Endodermal cell (in vitro differentiated cells): ENCODE measurements at places on chromosomes 1 and 21. TPM values are rescaled to one million over a fixed set of nuclear protein-coding genes. Genes with fewer than 3 reads are reported as not detected.

DNA sequence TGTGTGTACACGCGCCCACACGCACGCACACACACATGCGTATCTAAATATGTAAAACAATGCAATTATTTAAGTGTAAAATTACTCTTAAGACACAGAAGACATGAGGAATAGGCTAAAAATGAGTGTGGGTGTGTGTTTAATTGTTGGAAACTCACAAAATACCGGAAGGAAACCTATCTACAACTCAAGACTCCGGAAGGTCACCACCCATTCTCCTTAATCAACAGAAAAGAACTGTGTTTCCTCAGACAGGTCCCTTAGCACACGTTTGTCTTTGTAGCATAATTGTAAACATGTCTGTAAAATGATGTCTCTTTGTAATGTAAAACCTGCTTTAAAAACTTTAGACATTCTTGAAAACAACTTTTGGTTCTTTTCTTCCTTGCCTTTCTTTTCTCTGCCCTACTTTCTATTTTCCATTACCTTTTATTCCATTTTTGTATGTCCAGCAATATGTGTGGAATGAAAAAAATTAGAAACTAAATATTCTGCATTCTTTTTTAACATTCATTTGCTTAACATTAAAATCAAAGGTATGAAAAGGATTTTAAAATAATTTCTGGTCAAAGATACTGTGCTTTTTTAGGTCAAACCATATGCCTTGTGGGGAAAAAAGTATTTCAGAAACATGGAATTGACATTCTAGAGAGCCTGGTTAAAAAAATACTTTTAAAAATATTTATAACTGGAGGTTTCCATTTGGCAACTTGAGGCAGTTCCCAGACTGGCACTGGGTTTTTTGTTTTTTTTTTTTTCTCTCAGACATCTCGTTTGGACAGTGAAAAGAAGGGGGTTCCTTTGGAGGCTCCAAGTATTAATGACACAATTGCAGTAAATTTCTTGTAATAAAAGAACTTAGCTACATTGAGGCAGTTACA is 46.2 kb downstream of the ATP5PF start:
- no peak for DNase-seq
- no peaks in the 10 kb centered on the region for H3K36me3 ChIP-seq
- H3K4me3 ChIP-seq, result no peak overlapping the region
- H3K27ac ChIP-seq, result no peak overlapping the region

DNA sequence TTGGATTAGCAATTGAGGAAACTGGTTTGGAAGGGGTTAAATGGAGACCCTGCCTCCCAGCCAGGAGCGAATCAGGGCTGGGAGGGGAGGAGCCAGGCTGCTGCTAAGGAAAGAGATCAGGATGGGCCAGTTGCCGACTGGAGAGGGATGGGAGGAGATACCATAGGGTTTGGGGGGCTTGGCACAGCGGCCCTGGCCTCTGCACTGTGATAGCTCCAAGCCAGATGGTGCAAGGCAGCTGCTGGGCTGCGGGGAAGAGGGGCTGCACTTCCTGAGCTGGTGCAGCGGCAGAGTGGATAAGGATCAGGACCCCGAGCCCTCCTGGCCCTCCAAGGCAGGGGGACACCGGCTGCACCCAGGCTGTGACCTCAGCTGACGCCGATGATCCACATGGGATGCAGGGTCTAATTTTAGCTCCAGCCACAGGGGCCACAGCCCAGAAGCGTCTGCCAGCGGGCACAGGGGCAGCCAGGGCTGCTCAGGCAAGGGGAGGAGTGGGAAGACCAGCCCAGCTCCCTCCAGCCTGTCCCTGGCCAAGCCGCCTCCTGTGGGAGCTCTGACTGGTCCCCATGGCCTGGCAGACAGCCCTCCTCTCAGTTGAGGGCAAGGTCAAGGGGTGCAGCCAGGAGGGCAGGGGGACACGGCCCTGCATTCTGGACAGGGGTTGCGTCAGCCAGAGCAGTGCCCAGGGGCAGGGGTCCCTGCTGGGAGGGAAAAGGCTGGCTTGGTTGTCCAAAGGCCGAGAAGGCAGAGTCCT is at the start of gene EXTL1:
EXTL1 (plus strand) TSS at position 129 of the 757 bp plus-strand sequence. CDS start 872 bp downstream, outside the sequence.
- peak within 1 kb of the TSS; percentile 37 for H3K27ac ChIP-seq
- no peaks in the 10 kb centered on the region for H3K27me3 ChIP-seq
- peak; percentile 91 for DNase-seq

DNA sequence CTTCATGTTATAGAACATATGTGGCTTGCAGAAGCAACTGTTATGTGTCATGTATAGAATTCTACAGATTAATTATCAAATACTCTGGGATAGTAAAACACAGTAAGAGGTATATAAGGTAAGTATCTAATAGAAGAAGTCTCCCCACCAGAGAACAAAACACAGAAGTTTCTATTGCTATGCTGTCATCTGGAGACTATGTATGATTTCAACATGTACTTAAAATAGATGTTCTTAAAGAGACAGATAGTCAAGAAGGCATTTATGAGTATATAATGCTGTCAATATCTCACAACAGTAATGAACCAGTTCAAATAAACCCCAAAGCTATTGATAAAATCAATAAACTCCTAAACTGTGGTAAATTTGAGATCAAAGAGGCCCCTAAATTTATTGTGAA is 8.1 kb upstream of the ADCY10 start:
- no peak overlapping the region for H3K27ac ChIP-seq
- no peaks in the 10 kb centered on the region for H3K27me3 ChIP-seq
- peaks cover 27% of the 10 kb centered on the region for H3K36me3 ChIP-seq
- no peak for DNase-seq

GRCh38 chr1:75786901-75787493 is 941 bp downstream of the RABGGTB start:
- H3K36me3 ChIP-seq, result peaks cover 49% of the 10 kb centered on the region
- no peak for DNase-seq
- peak overlapping the region; percentile 94 for H3K4me3 ChIP-seq
- H3K4me1 ChIP-seq, result peaks cover 4% of the 10 kb centered on the region
- no peaks in the 10 kb centered on the region for H3K27me3 ChIP-seq

DNA sequence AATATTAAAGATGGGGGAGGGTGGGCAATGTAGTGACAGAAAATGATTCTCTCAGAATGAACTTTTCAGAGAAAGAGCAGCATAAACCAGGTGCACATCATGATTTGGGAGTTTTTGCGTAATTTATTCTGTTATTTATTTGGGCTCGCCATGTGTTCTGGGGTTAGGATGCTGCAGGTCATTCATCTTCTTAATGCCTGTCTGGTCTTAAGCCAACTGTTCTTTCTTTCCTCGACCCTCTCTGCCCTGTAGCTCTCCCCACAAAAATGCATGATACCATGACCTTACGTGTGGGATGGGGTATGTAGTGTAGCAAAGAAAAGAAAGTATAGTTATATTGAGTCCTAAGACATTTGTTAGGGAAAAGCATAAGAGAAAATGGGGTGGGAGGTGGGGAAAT is 12.3 kb upstream of the TARS2 start:
- H3K4me1 ChIP-seq, result no peaks in the 10 kb centered on the region
- H3K4me3 ChIP-seq, result no peak overlapping the region
- H3K36me3 ChIP-seq, result peaks cover 33% of the 10 kb centered on the region
- DNase-seq, result no peak

DNA sequence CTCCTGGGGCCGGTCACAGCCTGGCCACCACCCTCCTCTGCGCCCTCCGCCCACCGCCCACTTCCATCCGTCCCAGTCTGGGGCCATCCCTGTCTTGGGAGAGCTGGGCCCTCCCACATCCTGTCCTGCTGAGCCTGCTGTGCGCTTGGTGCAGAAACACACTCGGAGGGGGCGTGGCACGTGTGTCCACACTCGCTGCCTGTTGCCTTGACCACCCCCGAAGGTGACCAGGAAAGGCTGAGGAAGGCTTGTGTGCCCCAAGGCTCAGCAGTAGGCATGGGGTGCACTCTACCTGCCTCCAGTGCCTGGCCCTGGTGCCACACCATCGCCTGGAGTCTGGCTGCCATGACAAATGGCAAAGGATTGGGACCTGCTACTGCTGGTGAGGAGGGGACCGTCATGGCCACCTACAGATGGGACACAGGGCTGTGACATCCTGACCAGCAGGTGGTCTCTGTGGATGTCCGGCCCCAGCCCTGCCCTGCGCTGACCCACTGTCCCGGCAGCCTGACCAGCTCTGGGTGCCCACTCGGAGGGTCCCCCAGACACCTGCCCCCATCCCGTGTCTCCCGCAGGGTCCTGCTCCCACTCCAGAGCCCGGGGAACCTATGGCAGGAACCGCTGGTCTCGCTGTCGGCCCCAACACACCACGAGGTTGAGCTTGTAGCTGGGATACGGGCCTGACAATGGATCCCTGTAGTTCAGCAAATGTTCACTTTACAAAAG is 23.2 kb upstream of the PTTG1IP start:
- H3K4me3 ChIP-seq, result no peak overlapping the region
- no peaks in the 10 kb centered on the region for H3K4me1 ChIP-seq
- H3K27me3 ChIP-seq, result no peaks in the 10 kb centered on the region
- no peaks in the 10 kb centered on the region for H3K36me3 ChIP-seq

Gene GREM2
- total RNA-seq, result 10.7 and 10.9 TPM in 2 replicates

Gene SPATA46
- total RNA-seq, result not detected in 2 replicates

Gene AMIGO1
- 2.3 and 2.4 TPM in 2 replicates for total RNA-seq
